Uterus (tissue), 4 donors: ENCODE measurements at places on chromosomes 5 and 9. TPM values are rescaled to one million over a fixed set of nuclear protein-coding genes. Genes with fewer than 3 reads are reported as not detected.

DNA sequence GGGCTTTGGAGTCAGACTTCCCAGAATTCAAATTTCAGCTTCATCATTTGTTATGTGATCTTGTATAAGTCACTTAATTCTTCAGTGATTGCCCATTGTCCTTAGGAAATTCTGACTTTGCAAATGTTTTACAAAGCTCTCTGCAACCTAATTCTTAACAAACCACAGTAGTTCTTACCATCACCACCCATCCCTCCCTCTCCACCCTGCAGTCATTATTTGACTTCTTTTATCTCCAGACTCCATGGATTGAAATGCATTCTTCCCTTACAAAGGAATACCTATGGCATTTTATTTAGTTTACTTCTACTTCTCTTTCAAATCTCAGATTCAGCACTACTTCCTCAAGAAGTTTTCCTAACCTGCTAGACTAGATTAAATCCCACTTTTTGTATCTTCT lies 23.1 kb downstream of the SHLD3 start:
- DNase-seq: no peak

GRCh38 chr5:26700759-26701384 lies 337.5 kb downstream of the CDH9 start:
- no peak for DNase-seq

DNA sequence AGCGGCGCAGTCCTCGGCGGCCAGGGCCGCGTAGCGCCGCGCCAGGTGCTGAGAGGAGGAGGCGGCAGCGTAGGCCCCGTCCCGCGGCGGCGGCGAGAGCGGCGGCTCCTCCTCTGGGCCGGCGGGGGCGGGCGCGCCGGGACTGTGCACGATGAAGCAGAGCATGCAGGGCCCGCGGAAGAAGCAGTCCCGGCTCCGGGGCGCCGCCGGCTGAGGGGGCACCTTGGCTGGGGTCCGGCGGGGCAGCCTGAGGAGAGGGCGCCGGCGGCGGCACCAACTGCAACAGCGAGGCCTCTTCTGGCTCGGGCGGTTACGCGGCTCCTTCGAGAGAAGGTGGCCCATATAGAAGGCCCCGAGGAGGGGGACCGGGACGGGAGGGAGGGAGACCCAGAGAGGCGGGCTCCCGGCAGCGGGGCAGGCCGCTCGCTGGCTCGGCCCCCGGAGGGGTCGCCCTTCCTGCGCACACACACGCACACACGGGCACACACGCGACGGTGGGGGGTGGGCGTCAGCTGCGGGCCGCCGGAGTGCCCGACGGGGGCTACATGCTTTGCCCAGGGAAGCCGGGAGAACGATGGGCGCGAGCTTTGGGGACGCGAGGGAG lies 446 bp downstream of the FBXL17 start:
- DNase-seq: peak; percentile 42

TRIM36 gene
- 1.0 TPM for total RNA-seq
